ENCODE measurements at places on chromosomes 2 and 18.

GRCh38 chr18:68722821-68723220 is 7.9 kb upstream of the TMX3 start:
- no peak for DNase-seq

DNA sequence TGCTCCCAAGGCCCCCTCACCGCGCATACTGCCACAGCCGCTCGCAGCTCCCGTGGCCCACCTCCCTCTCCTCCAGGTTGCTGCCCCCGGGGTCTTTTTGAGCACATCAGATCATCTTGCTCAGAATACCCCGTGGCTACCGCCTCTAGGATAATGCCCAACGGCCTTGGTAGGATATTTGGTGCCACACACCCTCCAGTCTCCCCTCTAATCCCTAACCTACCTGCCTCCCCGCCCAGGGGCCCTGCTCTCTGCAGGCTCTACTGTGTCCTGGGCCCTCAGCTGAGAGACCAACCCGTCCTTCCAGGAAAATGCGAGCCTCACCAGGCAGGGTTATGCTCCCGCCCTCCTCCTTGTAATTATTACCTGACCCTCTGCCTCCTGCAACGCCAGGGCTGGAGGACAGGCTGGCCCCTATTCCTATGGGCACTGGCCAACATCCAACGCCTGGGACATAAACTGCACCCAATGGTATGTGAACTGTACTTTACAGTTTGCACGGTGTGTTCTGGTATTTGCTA is 1.5 kb upstream of the MTCL1 start:
- DNase-seq, result no peak

DNA sequence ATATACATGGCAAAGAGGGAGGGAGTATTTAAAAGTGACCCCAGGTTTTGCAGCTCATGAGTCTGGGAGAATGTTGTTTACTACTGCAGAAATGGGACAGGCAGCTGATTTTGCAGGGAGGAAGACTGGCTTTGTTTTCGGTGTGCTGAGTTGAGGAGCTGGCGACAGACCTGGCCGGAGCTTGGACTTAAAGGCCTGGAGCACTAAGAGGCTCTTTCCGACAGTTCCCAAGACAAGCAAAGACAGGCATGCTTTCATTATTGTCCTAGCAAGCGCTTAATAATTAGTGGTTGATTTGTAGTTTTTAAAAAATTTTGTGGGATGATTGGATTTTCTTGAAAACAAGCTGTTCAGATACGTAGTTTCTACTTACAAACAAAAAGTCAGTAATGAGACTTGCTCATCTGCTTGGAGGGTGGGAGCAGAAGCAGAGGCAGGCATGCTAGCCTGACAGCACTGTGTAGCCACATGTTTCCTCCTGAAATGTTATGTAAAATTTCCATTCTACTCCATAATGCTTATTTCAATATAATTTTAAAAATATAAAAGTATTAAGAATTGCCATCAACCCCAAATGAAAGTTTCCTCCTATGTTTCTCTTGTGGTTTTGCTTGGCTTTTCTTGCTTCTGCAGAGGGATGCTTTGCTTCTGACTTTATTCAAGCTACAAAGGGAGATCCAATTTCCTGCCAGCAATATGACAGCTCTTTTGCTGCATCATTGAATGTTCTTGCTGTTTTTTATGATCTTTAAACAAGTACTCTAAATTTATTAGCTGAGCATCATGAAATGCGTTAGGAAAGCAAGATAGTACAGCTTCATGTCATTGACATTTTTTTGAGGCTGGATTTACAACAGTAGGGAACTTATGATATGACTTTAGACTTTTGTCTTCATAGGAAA is 75.8 kb downstream of the PHLPP1 start:
- no peak for DNase-seq

DNA sequence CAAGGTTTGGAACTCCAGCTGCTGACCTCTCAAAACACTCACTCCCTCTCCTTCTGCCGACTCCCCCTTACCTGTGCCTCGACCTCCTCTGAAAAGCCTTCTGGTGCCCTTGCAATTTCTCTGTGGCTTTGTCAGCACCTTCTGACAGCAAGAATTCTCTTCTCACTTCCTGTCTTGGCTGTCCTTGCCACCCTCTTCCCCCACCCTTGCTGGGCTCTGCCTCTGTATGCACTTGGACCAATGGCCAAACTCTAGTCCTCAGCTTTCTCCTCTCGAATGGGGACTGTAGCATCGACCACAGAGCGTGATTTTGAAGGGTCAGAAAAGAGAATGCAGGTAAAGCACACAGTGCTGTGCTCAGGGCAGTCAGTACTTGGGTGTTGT is 99.0 kb downstream of the HS1BP3 start:
- DNase-seq, result no peak

DNA sequence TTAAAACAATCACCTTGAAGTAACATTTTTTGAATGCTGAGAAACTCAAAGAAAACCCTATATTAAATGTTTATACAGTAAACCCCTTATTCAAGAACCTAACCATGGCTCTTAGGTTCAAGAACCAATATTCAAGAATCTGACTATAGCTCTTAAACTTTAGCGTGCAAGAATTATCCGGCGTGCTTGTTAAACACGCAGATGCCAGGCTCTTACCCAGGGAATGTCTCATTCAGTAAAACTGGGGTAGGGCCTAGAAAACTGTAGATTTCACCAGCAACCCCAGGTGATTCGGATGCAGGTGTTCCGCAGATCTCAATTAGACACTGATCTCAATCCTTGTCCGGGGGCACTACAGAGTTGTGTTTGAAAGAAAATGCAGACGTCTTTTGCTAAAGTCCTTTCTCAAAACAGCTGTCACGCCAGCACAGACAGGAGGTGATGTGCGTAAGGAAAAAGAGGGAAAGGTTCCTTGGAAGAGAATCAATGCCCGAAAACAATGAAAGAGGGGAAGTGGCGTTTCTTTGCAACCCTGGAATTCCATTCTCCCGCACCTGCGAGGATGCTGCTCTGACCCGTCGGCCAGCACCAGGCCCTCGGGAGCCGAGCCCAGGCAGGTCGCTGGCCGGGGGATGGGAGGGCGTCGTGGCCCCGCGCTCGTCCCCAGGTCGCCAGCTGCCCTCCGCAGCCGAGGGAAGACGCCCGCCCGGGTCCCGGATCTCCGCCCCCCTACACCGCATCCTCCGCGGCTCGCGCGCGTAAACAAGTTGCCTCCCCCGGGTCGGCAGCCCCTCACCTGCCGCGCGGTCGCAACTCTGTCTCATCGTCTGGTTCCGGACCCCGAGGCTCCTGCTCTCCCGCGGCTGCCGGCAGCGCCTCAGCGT is 851 bp downstream of the EIF2AK3 start:
- no peak for DNase-seq

GRCh38 chr2:152944099-152944498 is 225.7 kb downstream of the ARL6IP6 start:
- DNase-seq, result no peak

GRCh38 chr2:125207431-125207830 is 1182.3 kb downstream of the CNTNAP5 start:
- DNase-seq, result no peak

DNA sequence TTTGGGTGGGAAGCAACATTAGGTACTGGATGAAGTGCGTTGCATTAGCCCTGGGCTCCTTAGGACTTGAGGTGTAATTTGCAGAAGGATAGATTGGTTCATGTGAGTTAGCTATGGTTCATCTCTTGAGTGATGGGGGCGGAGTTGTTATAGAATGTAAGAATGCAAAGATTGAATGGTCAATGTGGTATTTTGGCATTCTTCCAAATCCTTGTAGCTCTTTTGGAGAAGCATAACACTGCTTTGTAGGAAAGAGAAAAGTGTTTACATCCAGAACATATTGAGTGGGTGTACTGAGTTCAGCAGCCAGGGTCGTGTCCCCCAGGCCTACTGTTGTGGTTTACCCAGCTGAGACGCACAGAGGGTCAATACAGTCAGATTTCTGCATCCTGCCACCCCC is 173.5 kb downstream of the FMNL2 start:
- DNase-seq, result no peak

- DNase-seq, result no peak
Observed at GRCh38 chr2:69380072-69380917, 6.7 kb downstream of the GFPT1 start.

DNA sequence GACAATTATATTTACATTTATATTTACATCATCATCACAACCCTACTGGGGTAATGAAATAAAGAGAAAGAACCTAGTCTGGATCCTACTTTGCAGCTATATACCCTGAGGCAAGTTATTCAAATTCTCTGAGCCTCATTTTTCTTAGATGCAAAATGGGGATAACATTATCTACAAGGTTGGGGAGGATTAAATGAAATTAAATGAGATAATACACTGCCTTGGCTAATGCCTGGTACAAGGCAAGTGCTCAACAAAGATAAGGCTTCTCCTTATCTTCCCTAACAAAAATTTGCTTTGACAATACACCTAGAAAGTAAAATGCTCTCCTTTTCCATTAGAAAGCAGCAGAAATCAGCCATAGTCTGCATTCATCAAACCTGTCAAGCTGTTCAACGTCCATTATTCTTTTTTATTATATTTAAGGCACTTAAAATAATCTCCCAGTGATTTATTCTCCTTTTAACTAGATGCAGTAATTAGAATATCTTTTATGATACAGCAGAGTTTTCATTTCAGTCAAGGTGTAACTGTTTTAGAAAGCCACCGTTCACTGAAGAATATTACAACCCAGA is 44.8 kb downstream of the TCF4 start:
- no peak for DNase-seq

DNA sequence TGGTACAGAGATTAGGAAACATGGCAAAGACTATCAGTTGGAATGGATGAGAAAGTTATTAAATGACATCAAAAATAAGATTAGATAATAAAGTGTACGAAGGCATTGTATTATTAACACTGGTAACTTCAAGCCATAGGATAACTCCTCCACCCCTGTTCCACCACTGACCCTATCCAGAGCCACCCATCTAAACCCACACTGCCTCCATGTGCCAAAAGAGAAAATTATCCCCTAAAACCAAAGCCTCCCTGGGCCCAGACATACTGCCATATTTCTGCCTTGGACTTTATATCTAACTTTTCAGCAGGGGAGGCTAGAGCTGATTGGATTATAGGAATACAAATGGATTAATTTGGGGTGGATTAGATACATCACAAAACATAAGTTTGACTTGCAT is 443.7 kb downstream of the BCL11A start:
- DNase-seq, result no peak

DNA sequence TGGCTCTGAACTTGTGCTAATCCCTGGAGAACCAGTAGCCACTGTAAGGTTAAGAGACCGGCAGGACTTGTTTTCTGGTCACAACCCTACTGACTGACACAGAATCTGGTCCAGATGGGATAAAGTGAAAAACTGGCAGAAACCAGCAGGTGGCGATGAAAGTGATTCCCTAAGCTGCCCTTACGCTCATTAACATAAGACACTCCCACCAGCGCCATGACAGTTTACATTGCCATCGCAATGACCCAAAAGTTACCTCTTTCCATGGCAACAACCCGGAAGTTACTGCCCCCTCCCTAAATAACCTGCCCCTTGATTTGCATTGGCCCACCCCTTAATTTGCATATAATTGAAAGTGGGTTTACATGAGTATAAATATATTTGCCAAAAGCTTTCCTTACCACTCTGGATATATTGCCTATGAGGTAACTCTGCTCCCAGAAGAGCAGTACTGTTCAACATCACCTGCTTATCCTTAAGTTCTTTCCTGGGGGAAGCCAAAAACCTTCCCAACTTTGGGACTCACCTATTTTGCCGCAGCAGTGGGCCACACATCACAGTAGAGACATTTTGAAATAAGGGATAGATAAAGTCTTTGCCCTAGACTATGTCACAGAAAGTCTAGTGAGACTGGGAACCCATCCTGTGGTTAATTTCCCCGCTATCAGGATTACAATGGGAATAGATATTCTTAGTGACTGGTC is 35.8 kb upstream of the AFF3 start:
- no peak for DNase-seq

DNA sequence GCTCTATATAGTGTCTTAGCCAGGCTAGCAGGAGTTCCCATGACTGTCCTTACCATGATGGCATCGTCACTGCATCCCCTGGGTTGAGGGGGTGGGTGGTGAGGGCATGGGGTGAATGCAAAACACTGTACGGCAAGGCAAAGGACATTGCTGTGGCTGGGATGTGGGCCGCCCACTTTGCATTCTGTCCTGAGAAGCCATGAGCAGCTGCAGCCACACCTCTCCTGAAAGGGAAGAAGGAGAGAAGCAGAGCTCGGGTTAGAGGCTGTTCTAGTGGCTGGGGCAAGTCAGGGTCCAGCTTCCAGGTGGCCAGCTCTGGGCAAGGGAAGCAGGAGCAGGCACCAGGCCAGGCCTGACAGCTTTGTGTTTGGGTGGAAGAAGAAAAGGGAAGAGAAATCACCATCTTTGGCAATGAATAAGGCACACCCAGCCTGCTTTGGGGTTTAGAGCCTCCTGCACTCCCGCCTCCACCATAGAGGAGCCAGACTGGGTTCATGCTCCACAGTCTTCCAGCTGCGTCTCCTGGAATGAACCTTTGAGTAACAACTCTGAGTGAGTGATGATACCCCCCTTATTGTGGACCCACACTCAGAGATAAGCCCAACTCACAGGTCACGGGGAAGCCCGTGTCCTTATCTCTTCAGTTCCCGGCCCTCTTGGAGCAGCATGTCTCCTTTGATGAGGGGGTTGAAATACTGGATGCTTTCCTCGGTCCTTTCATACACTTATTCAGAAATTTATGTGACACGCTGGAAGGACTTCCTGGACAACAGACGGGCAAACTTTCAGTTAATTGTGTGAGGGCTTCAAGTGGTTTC is 63.4 kb downstream of the INPP4A start:
- no peak for DNase-seq

- no peak for DNase-seq
Observed at GRCh38 chr2:62486439-62486765, 19.6 kb downstream of the TMEM17 start.

DNA sequence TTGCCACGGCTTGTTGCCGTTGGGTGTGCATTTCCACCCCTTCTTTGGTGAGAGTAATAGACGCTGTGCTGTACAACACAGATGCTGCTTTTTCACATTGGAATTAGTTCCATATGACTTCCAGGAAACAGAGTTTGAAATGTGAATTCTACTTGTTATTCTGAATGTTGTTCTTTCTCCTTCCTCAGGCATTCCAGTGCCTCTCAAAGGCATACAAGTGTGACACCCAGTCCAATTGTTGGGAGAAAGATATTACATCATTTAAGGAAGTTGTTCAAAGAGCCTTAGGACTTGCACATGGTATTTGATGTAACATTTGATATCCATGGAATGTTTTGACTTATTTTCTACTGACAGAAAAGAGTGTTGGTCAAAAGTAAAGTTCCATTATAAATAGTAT is 134.4 kb upstream of the LTBP1 start:
- DNase-seq, result no peak

GRCh38 chr18:24443870-24444269 is 16.6 kb upstream of the HRH4 start:
- no peak for DNase-seq

- no peak for DNase-seq
Observed at GRCh38 chr2:54968561-54969218, 81.6 kb downstream of the RTN4 start.

- DNase-seq, result no peak
Observed at GRCh38 chr18:28116461-28116860, 60.5 kb downstream of the CDH2 start.

DNA sequence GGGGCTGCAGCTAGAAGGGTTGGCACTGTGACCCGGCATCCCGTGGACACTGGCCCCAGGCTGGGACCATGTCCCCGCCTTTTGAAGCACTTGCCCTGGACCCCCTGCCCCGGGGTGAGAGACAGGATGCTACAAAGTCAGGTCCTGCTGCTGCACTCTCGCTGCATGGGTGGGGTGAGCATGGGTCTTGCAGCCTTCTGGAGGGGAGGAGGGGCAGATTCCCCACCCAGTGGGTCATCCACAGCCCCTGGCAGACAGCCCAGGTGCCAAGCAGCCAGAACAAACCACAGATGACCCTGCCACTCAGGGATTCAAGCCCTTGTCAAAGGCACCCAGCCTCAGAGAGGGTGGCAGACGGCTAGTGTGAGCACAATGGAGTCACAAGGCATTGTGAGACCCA is 5.7 kb upstream of the NMUR1 start:
- DNase-seq, result no peak
